ENCODE measurements at places on chromosomes 3 and 15.
A peak's percentile ranks its signal among the peaks of the same experiment; 100 is the strongest.

DNA sequence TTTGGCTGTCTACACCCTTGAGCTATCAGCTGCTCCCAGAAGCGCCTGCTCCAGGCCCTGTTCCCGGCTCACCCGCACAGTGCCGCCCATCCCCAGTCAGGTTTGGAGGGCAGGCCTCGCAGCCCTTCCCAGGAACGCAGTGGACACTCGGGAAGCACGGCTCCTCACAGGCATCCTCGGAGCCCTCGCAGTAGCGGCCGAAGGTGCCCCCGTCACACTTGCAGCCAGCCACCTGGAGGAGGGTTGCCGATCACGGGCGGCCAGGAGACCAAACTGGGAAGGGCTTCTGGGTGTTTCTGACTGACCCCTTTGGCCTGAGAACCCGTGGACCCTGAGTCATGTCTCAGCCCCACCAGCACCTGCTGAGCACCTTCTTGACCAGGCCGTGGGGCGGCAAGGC, 33.4 kb downstream of the MUC20 start:
- DNase-seq, result no peak

GRCh38 chr3:181464033-181464694, 247.6 kb upstream of the SOX2 start:
- no peak for DNase-seq

- no peak for DNase-seq
Measured at GRCh38 chr3:195859846-195860411, 48.2 kb upstream of the MUC4 start.

DNA sequence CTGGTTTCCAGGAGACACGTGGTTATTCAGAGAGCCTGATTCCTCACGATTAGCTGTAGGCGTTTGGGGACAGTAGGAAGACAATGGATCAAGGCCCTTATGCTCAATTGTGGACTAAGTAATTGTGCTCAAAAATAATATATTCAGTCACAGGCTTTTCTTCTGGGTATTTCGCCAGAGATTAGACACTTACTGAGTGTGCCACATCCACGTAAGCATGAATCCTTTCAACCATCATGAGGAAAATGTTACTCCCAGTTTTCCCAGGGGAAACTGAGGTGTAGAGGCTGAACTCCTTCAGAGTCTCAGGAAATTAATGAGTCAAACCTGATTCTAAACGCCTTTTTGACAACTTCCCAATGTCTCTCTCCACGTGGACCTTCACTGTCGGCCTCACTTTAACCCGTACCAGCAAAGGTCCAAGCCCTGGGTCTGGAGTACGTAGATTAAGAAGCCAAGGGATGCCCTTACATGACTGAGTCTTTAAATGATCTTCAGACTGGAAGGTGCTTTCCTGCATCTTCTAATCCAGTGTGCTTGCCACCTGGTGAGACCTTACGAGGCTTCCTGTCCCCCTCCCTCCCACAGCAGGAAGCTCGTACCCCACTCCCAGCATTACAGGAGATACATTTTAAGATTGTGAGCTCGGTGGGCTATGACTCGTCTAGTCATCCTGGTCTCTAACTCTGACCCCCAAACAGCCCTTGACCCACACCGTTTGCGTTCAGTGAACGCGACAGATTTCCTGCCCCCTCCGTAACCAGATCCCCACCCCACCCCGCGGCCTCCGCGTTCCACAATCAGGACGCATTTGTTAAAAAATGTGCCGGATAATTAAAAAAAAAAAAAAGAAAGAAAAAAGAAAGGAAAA, 1.7 kb downstream of the PKM start:
- no peak for DNase-seq

DNA sequence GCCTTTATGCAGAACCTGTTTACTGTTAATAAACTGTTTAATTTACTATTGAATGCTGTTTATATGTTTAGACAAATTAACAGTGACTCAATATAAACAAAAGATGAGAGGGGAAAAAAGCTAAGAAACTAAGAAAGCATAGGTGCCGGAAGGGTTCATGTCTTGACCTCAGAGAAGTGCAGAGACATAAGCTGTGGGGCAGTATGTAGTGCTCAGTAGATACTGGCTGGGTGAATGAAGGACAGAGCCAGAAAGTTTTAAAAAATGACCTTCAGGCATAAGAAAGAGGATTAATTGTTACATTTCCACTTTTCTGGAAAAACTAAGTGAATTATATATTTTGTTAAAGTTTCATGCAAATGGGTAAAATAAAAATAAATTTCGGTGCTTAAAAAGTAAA, 14.2 kb downstream of the SERPINI1 start:
- no peak for DNase-seq

DNA sequence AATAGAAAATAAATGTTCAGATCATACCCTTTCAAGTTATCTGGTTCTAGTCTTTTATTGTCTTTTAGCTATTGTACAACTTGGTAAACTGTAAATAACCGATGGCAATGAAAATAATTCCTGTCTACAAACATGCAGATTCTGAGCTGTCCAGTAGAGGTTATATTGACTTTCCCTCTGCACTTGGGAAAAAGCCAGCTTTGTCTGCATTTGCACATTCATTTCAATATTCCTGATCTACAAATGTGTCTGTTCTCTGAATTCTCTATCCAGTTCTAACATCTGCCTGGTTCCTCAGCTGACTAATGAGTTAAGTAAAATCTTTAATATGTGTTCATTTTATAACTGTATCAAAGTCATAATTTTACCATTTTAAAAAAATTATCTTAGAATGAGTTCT, 408.5 kb downstream of the ERC2 start:
- DNase-seq, result no peak

GRCh38 chr3:30221619-30222018, 384.8 kb upstream of the TGFBR2 start:
- DNase-seq, result no peak

GRCh38 chr15:71085809-71086208, 29.5 kb upstream of the THSD4 start:
- no peak for DNase-seq

DNA sequence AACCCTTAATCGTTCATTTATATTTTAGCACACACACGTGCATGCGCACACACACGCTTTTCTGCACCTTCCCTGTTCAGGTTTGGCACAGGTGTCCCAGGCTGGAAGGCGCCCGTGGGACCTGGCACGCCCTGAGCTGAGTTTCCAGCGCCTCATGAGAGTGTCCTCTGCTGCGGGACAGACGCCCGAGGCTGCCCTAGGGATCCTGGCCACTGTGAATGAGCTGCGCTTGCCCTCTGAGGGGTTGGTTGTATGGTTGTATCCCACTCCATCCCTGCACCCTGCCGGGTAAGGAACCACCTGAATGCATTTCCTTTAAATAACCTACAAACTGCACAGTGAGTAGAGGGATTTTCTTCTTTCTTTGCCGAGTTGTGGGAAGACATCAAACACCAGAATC, 12.2 kb upstream of the MEX3B start:
- DNase-seq, result no peak

- no peak for DNase-seq
Measured at GRCh38 chr3:18946524-18946923, 201.8 kb upstream of the KCNH8 start.

DNA sequence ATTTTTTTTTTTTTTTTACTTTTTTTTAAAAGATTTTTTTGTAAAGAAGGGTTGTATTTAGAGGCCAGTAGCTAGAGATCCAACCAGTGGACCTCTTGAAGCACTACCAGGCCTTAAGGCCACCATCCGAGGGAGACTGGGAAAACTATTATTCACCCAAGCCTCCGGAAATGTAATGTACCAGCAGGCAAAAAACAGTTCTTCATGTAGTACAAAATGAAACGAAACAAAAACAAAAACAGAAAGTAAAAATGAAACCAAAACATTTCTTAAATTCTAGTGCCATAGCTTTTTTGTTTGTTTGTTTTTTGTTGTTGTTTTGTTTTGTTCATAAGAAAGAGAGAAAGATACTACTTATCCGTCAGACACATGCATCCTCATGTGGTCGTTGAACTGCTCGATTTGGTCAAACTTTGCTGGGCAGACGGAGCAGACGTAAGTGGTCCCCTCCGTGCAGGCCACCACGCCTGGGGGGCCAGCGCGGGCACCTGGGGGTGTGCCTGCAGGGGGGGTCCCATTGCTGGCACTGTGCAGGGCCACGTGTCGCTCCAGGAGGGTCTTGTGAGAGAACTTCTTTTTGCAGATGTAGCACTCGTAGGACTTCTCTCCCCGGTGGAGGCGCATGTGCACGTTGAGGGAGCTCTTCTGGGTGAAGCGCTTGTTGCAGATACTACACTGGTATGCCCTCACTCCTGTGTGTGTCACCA, 45.0 kb downstream of the TIGIT start:
- DNase-seq, result no peak

DNA sequence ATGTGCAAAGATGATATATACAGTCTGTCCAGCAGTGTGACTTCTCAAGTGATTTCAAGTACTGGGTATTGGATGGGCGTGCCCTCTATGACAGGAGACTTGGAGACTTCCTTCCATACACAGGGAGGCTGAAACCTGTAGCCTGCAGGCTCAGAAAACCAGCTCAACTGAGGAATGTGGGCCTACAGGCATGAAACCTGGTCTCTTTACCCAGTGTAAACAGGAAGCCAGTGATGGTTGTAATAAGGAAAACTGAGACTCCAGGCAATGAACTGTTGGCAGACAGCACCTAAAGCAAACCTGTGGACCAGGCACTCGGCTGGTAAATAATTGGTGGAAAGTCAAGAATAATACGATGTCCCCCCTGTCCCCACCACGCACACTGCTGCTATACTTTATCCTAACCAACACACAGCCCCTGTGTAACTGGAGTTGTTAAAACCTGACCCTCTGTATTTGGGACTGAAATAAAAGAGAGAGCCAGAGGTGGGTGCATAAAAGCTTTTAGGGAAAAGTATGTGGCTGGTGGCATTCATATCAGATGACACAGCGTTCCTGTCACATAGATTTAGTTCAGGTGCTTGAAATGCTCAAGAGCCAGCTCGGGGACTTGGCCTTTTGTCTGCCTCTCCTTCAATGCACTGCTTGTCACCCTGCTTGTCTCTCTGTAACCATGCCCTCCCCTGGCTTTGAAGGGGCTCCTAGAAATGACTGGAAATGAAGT, 144.7 kb downstream of the TPRG1 start:
- DNase-seq, result no peak

- no peak for DNase-seq
Measured at GRCh38 chr3:25904206-25904605, 114.3 kb downstream of the OXSM start.

GRCh38 chr3:196835086-196835485, 32.6 kb upstream of the SENP5 start:
- no peak for DNase-seq

DNA sequence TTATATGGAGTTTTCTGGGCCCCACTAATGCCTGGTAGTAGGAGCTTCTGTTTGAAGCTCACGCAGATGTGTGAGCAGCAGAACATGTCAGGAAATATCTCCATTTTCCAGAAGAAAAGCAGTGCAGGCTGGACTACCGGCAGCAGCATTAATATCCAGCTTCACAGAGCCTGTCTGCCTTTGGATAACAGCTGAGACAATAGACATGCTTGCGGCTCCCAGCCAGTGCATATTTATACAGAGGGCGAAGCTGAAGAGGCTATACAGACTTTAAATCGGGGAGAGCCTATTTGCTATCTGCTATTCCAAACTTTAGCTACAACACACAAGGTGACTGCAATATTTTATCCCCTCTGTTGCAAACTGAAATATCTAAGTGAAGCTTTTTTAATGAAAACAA, 250.1 kb upstream of the WNT5A start:
- no peak for DNase-seq

- no peak for DNase-seq
Measured at GRCh38 chr3:84967767-84968581, 9.2 kb downstream of the CADM2 start.

DNA sequence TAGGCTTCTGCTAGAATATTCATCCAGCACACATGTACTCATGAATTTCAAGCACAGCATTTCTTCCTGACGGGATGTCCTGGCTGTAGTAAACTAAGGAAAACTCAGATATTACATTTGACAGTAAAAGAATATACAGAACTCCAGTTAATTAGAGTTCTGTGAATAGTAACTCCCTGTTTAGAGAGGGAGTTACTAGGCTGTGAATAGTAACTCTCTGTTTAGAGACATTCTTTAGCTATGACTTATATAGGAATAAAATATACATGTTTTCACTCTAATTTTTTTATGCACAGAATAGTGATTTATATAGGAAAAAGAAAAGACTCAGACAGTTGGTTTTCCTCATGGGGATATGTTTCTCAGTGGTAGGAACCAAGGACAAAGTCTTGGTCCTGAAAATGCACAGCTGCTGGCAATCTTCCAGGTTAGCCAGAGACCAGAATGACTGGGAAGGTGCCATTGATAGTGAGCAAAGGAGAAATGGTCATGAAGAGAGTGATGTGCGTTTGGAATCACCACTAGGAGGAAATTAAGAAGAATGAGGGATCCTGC, 480.7 kb upstream of the THBS1 start:
- DNase-seq, result no peak

DNA sequence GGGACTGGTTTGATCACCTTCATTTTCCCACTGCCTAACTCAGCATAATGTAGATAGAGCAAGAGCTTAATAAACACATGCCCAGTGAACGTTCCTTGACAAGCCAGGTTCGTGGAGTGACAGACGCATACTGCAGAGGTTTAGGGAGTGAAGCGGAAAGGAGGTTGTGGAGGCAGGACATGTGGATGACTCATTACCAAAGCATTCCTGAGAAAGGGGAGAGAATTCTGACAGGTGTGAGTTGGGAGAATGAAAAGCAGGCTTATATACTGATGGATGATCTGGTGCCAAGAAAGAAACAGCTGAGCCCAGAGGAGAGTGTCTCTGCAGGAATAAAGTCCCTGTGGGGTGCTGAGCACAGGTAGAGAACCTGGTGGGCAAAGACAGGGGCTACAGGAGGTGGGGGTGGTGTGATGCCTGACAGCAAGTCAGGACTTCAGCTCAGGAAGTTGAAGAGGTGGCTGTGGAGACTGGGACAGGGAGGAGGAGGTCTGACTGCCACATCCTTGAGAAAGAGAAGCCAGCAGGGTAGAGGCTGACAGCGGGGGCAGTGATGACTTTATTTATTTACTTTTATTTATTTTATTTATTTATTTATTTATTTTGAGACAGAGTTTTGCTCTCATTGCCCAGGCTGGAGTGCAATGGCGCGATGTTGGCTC, 2.4 kb upstream of the RPL29 start:
- DNase-seq, result no peak

DNA sequence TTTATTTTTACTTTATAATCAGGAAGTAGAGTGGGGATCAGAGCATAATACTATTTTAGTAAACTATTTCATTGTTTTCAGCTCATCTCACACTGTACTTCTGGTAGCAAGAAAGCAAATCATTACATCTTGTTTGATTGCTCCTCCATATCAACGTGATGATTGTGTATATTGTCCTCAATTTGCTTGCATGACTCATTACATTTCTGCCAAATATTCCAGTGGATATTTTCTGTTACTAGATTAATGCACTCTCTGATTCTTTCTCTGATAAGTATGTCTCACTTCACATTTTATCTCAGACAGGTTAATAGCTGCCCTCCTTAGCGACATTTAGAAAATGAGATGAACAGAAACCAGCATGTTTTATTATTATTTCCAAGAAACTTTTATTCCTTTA, 1145.3 kb downstream of the OTOL1 start:
- no peak for DNase-seq

- DNase-seq, result peak; percentile 16
Measured at GRCh38 chr3:188170461-188171459, 16.8 kb downstream of the LPP start.
